T-helper 2 cell treated with Interferon-gamma antibody and Interleukin-4, amounts not matched to agents 5 μg/mL and 100 μg/mL, for 36 hours (primary cell): ENCODE measurements at places on chromosomes 7 and 10.
A peak's percentile ranks its signal among the peaks of the same experiment; 100 is the strongest.

DNA sequence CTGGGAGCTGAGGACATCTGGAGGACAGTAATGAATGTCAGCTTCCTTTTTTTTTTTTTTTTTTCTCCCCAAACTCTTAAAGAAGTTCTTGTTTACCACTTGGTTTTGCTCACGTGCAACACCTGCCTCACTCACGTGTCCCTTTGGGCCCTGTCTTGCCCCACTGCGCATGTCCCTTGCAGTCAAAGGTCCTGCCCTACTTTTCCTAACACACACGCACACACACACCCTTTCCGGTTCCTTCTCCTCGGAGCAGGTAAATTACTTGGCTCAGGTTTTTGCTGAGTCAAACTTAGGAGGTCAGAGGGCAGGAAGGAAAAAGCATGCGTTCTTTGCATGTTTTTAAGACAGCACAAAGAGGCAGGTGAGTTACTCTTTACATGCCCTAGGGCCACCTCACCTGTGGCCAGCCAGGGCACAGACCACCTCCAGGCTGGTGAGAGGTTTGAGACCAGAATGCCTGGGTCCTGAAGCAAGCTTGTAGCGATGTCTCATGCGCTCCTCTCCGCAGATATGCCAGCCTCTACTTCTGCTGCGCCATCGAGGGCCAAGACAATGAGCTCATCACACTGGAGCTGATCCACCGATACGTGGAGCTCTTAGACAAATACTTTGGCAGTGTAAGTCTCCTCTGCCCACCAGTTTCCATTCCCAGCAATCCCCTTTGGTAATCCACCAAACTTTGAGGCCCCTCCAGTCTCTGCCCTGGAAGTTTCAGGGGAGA, 2.8 kb downstream of the AP1S1 start:
- DNase-seq: no peak

DNA sequence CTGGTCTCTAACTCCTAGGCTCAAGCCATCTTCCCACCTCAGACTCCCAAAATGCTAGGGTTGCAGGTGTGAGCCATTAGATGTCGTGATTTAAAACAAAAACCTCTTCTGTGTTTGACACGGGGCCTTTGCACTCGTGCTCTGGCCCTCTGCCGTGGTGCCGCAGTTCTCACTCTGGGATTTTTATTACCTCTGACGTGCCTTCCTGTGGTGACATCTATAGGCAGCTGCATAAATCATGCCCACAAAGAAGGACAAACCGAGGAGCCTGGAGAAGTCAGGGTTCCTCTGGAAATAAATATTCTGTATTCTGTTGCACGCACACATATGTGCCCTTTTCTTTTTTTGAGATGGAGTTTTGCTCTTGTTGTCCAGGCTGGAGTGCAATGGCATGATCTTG, 25.9 kb upstream of the OCM start:
- DNase-seq: no peak

DNA sequence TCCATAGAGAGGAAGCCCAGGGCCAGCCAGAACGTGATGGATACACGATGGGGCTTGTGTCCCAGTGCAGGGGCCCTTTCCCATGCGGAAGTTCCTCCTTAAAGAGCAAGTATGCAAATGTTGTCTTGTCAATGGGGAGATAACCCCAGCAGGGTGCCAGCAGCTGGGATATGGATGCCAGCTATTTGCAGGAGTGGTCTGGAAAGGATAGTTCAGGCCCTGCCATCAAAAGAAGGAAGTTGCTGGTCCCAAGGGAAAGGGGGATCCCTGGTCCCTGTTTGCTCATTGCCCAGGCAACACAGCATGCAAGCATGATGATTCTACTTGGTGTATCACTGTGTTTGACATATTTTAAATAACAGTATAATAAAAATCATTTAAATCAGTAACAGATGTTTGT, 73.1 kb upstream of the HECW1 start:
- DNase-seq: no peak

DNA sequence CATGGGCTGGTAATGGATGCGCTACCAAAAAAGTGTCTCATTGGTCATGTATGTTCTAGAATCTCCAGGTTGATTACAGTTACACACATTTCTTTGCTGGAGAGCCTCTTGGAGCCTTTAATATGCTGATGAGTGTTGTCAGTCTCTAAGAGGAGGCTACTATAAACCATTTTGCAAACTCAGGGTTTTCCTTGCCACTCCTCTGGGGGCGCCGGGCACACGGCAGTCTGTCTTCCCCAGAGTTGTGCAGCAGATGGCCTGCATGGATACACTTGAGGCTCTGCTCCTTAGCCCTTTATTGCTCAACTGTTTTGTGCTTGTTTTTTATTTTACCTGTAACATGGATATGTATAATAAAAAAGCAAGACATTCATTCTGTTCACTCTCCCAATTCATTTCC, 196.5 kb downstream of the ACTR3B start:
- no peak for DNase-seq

DNA sequence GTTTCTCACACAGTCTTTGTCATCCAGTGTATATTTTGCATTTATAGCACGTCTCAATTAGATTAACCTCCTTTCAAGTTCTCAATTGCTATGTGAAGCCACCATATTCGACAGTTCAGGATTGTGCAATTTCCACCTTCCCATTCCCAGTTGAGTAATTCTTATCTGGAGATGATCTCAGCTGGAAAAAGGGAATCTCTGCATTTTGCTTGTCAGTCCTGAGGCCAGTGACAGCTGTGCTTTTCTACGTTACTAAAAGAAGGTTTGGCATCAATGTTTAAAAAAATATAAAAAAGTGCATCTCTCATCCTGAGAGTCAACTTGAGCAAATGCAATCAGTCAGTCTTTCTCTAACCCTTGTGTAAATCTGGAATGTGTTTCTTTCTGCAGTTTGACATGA, 247.7 kb downstream of the PRKG1 start:
- DNase-seq: no peak

GRCh38 chr7:1028775-1029636, 15.3 kb upstream of the GPR146 start:
- DNase-seq: peak; percentile 73

DNA sequence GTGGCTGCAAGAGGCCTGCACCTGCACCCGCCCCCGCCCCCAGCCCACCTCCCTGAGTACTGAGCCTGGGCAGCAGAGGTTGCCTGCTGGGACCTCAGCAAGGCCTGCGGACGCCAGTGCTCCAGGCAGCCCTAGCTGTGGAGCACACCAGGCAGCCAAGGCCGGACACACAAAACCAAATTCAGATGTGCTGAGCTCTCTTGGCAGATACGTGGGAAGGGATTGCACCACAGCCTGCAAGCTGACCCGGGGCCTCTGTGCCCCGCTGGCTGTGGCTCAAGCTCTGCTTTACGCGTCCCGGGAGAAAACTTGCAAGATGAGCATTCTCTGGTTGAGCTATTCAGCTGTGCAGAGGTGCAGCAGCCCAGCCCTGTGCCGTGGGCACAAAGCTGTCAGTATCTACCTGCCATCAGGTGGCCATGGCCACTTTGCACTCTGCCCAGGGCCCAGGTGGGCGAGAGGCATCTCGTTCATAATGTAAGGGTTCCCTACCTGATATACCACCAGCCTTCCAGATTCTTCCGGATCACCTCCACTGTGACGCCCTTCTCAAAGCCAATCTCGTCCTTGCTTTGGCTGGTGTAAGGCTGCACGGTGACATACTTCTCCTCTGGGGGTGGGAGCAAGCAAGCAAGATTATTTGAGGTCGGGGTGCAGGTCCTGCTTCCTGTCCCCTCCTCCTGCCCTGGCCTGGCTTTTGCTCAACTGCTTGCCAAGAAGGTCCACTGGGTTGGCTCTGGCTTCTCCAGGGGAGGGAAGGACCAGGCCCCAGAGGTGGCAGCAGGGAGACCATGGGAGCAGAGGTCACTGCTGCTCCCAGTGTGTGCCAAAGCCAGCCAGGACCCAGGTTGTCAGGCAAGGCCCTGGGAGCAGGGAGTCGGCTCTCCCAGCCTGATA, 123.4 kb downstream of the NEURL1 start:
- no peak for DNase-seq

GRCh38 chr7:137165241-137165640, 178.3 kb downstream of the PTN start:
- DNase-seq: no peak

- DNase-seq: no peak
Observed at GRCh38 chr10:4850397-4850796, 24.4 kb downstream of the AKR1E2 start.

- DNase-seq: no peak
Observed at GRCh38 chr10:36256948-36257356, 614.9 kb upstream of the FZD8 start.

DNA sequence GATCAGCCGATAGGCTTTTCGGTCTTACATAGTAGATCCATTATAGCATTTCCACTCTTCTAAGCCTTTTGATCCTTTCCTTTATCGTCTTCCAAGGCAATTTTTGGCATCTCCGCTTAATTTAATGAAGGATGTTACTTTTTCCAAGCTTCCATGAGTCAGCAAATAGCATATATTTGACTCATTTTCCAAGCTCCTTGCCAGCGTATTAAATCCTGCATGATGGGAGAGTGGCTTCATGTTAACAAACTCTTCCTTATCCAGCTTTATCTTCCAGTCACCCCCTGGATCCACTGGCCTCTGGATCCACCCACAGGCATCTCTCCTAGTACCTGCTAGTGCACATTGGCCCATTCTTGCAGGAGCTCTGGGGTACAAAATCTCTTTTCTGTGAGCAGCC, 13.0 kb downstream of the OR9A2 start:
- no peak for DNase-seq

GRCh38 chr7:68556537-68556936, 1041.7 kb upstream of the AUTS2 start:
- no peak for DNase-seq

- peak; percentile 38 for DNase-seq
Observed at GRCh38 chr7:107150375-107151073, 18.3 kb upstream of the HBP1 start.

DNA sequence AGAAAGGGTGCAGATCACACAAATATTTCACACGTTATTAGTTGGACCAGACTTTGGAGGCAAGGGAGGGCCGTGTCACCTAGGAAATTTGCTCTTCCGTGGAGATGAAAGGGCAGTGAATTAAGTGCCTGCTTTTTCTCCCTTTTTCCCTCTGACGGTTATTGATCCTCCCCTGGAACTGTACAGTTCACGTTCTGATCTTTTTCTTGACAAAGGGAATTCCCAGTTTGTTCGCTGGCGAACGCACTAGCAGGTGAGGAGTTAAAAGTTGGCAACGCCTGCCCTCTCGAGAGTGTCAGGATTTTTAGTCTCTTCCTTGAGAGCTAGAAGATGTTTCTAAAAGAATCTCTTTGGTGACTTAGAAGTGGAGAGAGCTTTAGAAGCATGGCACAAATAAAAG, 111.5 kb downstream of the TCF7L2 start:
- DNase-seq: no peak

- no peak for DNase-seq
Observed at GRCh38 chr7:108001764-108002725, 916 bp downstream of the LAMB1 start.

DNA sequence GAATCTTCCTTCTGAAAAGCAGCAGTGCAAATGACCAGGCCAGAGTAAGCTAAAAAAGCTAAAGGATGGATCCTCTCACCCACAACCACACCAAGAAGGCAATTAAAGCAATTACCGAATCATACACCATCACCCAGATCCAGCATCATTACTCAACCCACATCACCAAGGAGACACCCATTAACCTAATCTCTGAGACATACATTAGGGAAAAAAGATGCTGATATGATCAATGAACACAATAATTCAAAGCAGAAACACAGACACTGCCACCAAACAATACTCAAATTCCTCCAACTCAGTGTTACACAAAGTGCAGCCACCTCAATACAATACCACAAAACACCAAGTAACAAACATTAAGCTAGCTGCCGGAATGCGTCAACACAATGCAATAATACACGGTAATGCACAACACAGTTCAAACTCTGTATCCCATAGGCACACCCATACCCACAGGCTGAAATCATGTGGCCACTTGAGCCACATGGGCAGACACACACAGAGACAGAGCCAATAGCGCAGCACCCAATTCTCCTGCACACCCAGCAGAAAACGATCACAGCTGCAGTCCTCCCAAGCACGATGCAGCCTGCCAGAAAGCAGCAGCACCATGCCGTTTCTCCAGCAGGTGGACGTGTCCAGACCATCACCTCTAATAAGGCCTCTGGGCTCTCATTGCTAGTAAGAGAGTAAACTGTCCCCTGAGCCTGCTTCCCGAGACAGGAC, 21.5 kb downstream of the PAX2 start:
- no peak for DNase-seq

- no peak for DNase-seq
Observed at GRCh38 chr10:49134327-49134726, 506 bp upstream of the FAM170B start.

GRCh38 chr7:111101856-111102646, 11.1 kb downstream of the LRRN3 start:
- DNase-seq: no peak

DNA sequence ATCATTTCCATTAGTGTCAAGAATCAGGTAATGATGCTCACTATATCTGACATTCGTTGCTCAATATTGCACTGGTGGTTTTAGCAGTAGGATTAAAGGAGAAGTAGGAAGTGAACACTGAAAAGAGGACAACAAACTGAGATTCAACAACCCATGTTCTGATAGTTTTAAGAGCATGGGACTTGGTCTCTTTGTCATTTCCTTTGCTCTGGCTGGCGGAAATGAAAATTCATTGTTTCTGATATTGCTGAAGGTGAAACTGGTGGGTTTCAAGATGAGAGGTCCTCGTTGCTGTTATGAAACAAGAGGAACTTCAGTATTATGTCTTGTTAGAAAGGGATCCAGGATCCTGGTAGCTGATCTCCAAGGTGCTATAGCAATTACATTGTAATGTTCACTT, 129.0 kb downstream of the DNAH11 start:
- peak; percentile 5 for DNase-seq

- no peak for DNase-seq
Observed at GRCh38 chr7:122311050-122311700, 6.6 kb upstream of the FEZF1 start.

DNA sequence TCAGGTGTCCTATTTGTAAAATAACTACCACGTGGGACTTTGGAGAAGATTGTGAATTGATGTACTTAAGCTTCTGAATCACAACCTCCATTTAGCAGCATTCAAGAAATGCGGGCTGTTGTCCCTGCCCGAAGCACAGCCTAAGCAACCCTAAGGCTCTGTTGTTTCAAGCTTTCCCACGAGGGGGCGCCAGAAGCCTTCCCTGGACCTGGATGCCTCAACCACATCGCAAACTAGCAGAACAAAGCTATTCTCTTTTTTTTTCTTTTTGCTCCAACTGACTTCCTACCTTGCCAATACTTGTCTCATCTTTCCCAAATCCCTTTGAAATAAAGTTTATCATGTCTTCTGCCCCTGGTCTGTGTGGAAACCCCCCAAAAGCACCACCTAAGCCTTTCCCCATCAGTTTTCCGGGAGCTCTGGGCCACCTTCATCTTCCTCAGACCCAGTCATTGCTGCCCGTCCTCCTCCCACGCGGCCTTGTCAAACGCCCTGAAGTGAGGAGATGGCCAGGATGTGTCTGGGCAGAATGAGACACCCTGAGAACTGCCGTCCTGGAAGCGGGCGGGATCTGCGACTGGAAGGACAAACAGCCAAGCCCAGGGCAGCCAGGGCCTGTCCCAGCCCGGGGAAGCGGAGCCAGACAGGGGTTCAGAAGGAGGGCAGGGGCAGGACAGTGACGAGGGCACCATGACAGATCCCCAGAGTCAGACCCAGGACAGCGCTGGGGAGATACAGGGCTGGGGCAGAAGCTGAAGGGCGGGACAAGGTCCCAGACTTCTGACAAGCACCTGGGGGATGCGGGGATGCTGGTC, 112.7 kb downstream of the SLIT1 start:
- DNase-seq: peak; percentile 62
